ENCODE measurements at places on chromosomes 7 and 10. TPM values are rescaled to one million over a fixed set of nuclear protein-coding genes. Genes with fewer than 3 reads are reported as not detected.

FLNC gene
- not detected for total RNA-seq

RAMP3 gene
- total RNA-seq = not detected

DENND2A gene
- not detected for total RNA-seq

NEURL1 gene
- 1.6 TPM for total RNA-seq

HTRA1 gene
- not detected for total RNA-seq

CALU gene
- total RNA-seq = 52.0 TPM

HOXA7 gene
- not detected for total RNA-seq

CAMK2B gene
- 0.90 TPM for total RNA-seq

PGAM2 gene
- 0.44 TPM for total RNA-seq

CDC14C gene
- not detected for total RNA-seq

NCF1 gene
- total RNA-seq = 0.27 TPM

HACD1 gene
- 2.2 TPM for total RNA-seq

MRLN gene
- total RNA-seq = not detected

CHST15 gene
- 0.18 TPM for total RNA-seq
